ENCODE measurements at places on chromosomes 4 and X.

DNA sequence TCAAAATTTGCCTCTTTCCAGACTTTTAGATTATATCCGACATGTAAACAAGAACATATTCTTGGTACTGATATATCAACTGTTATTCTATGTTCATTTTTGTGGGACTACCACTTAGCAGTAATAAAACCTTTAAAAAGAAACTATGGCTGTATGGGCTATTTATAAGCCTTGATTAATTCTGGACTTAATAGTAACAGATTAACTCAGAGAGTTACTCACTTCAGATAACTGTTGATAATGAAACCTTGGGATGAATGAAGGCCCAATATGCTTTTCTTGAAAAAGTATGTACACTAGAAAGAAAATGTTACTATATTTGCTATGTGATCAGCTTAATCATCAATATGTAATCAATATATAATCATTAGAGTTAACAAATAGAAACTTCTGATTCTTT is 595.9 kb upstream of the BOD1L1 start:
- DNase-seq = no peak

DNA sequence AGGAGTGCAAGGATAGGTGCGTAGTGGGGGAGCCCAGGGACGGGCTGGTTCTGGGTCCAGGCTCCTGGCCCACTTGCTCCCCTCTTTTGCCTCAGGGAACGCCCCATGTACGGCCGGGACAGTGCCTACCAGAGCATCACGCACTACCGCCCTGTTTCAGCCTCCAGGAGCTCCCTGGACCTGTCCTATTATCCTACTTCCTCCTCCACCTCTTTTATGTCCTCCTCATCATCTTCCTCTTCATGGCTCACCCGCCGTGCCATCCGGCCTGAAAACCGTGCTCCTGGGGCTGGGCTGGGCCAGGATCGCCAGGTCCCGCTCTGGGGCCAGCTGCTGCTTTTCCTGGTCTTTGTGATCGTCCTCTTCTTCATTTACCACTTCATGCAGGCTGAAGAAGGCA is 1.7 kb downstream of the EMD start:
- no peak for DNase-seq

- DNase-seq = no peak
These were observed 193.1 kb downstream of the SPATA18 start for GRCh38 chr4:52244103-52244775.

DNA sequence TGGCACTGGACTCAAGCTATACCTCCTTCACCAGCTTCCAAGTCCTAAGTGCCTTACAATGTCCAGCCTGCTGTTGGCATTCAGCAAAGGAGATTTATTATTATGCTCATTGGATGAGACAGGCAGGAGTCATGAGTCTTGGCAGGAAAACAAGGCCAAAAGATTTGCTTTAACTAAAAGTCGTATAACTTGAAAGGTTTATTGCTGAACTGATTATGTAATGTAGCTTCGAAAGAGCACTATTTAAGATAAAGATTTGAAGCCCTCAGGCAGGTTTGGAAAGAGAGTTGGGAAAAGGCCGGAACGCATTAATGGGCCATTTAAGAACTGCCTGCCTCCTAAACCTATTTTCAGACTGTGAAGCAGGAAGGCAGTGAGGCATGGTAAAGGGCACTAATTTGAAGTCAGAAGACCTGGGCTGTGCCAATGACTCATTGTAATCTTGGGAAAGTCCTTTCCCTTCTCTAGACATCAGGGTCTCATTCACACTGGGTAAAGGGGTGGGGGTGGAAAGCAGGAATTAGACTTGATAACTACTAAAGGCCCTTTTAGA is 280.5 kb upstream of the EDA2R start:
- no peak for DNase-seq

GRCh38 chrX:139141370-139141769 is 389.2 kb upstream of the F9 start:
- no peak for DNase-seq

DNA sequence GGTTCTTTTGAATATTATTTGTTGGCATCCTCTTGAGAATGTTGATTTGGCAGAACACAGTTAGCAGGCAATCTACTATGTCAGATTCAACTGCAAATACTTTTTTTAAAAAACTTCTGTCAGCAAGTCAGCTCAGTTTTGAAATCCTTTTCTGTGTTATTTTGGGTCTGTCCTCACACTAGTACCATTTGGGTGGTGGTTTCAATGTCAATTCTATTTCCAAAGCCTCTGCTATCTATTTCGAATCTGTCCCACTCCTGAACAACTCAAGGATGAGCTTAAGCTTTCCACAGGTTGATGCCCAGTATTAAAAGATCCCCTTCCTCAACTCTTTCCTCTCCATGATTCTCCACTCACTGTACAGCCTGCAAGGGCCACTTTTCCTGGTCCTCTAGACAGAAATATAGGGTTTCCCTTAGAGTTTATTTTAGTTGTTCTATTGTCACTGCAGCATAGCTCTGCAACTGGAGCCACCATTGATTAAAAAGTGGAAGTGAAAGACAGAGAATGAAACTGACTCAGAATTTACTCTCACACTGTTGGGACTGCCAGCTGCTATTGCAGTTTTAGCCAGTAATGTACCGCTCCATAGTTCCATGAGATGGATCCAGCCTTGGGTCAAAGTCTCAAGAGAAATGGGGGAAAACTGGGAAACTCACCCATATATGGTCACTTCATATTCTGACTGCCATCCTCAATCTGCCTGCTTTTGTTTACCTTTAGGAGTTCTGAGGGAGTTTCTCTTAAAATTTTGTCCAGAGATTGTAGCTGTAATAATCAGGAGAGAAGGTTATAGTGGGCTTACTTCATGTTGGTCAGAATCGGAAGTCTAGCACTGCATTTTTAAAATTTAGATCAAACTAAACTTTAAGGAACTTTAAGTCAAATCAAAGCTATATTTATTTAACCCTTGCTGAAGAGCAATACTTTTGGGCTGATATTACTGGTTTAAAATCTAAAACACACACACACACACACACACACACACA is 14.6 kb downstream of the HDX start:
- DNase-seq = no peak

Data from left ventricle myocardium inferior (tissue), 1 donor.